ENCODE measurements at places on chromosomes 2 and 18.

DNA sequence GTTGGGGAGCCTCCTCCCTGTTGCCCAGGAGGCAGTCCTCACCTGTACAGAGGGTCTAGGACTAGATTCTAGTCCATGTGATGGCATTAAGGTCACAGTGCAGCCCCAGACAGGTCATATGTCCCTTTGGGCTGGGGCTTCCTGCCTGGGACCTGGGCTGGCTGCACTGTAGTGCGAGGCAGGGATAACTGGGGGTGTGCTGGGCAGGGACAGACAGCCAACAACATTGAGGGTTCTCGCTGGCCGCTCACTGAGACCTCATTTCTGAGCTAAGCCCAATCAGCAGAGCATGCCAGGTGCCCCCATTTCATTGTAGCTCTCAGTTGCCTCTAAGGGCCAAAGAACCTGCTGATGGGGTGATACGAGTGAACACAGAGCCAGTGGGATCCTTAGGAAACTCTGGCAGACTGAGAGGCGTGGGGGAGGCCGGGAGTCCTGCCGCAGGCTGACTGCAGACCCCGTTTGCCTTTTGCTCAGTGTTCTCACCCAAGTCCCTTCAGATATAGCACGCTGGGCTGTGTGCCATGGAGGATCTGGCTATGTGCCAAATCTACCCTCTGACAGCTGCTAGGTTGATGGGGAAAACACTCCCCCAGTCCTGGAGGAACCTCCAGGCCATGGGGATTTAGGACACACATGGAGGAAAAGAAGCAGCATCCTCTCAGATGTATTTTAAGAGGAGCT lies 51.9 kb downstream of the DYSF start:
- DNase-seq = no peak

- no peak for DNase-seq
These were observed 720.5 kb downstream of the MBD2 start for GRCh38 chr18:53503914-53504441.

GRCh38 chr18:48780201-48780912 lies 170.4 kb downstream of the SMAD7 start:
- no peak for DNase-seq

GRCh38 chr18:67261931-67262552 lies 254.5 kb downstream of the DSEL start:
- no peak for DNase-seq

DNA sequence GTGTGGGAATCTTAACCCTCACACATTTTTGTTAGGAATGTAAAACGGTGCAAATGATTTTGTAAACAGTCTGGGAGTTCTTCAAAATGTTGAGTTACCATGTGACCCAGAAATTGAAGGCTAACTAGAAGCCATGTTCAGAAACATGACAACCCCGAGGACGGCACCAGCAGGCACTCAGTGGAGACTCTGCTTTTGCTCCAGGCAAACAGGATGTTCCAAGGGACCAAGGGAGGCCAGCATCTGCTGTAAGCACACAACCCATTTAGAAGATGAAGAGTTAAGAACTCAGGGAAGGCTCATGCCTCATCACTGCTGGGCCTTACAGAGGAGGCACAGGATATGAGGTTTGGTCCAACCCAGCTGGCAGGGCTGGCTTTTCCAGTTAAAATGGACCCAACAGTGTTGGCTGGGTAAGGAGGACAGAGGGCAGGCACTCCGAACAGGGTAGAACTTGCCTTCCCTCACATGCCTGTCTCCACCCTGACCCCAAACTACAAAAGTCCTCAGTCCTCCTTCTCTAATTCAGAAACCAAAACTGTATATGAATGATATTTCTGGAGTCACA lies 23.6 kb downstream of the PARD6G start:
- DNase-seq = no peak

DNA sequence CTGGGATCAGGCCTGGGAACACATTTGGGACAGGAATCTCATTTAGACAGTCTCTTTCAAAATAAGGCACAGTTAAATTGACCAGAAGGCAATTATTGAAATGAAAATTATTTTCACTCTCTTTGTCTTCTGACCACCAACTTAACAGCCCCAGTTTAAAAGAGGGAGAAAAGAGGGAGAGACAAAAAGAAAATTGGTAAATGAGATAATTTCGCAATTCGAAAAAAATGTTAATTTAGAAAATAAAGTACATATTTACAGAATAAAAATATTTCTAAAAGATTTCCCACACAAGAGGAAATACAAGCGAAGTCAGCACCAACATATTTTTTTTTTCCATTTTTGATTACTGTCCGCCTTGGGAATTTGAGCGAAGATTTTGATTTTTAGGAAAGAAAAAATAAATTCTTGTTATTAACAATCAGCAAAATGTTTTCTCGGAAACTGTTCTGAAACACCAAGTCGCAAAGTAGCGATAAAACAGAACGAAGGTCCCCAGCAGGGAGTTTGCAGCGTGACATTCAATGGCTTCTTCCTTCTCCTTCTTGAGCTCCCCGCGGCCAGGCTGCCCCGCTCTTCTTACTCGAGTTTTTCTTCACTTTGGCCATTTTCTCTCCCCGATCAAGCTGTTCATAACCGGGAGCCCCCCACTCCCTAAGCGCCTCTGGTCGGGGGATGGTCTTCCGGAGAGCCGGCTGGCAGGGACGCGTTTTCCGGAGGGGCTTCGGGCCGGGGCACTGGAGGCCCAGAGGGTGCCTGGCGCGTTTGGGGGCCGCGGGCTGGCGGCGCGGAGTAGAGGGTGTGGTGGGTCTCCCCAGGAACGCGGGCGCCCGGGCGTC lies 5.0 kb downstream of the SP9 start:
- no peak for DNase-seq

- DNase-seq = no peak
These were observed 106.8 kb downstream of the CYP26B1 start for GRCh38 chr2:72040629-72041571.

DNA sequence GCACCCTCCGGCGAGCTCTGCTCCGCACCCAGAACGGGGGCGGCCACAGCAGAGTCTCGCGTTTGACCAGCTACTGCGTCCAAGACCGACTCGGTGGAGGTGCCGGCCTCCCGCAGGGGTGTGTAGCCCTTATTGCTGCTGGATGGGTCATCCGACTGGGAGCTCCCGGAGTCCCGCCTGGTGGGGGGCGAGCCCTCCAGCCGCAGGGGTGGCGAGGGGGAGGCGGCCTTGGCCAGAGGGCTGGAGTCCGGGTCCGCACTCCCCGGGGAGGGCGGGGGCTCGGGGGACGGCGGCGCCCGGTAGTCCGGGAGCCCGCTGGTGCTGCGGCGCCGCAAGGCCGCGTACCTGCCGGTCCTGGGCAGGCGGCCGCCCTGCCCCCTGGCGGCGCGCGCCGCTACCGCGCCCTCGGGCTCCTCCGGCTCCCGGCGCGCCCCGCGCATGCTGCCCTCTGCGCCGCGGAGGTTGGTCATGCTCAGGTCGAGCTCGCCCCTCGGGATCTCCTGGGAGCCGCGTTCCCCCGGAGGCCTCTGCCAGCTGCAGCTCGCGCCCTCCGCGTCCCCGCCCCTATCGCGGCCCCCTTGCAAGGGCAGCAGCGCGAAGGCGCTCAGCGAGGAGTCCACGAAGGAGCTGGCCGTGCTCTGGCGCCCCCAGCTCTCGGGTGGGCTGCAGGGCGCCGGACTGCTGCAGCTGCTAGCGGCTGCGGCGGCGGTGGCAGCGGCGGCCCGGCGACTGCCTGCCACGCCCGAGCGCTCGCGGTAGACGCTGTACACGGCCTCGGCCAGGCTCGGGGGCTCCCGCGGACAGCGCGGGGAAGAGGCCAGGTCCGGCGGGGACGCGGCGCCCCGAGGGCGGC lies 4.8 kb downstream of the TMEM200C start:
- no peak for DNase-seq

GRCh38 chr2:120745420-120746111 lies 9.9 kb downstream of the GLI2 start:
- DNase-seq = no peak

DNA sequence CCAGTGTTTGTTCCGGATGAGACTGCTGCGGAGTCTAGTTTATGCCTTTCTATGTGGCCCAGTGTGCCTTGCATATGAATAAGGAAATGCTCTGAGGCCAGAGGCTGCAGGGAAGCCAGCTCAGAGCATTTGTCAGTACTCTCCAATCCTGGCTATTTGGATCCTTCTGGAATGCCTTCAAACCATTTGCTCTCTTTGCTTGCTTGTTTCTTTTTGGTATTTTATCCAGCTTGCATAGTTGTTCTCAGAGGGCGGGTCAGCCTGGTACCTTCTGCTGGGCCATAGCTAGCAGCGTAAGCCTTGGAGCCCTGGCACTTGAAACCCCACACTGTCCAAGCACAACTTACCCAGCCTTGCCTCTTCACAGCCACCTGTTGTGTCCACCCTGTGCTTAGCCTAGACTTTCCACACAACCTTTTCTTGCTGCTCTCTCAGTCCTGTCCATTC lies 20.5 kb downstream of the CENPO start:
- no peak for DNase-seq

GRCh38 chr18:47779381-47779780 lies 151.1 kb downstream of the SMAD2 start:
- no peak for DNase-seq

- DNase-seq = no peak
These were observed 220.6 kb downstream of the SETBP1 start for GRCh38 chr18:44901283-44901682.

Measured in skeletal muscle cell (primary cell).